Fibroblast of villous mesenchyme (primary cell): ENCODE measurements at places on chromosomes 7 and 10.

- DNase-seq: peak; percentile 96
Measured at GRCh38 chr7:93231799-93232672, at the start of gene VPS50. TSS of gene VPS50 (plus strand) at chr7:93232366. CDS start at chr7:93232468, 102 bp downstream.

DNA sequence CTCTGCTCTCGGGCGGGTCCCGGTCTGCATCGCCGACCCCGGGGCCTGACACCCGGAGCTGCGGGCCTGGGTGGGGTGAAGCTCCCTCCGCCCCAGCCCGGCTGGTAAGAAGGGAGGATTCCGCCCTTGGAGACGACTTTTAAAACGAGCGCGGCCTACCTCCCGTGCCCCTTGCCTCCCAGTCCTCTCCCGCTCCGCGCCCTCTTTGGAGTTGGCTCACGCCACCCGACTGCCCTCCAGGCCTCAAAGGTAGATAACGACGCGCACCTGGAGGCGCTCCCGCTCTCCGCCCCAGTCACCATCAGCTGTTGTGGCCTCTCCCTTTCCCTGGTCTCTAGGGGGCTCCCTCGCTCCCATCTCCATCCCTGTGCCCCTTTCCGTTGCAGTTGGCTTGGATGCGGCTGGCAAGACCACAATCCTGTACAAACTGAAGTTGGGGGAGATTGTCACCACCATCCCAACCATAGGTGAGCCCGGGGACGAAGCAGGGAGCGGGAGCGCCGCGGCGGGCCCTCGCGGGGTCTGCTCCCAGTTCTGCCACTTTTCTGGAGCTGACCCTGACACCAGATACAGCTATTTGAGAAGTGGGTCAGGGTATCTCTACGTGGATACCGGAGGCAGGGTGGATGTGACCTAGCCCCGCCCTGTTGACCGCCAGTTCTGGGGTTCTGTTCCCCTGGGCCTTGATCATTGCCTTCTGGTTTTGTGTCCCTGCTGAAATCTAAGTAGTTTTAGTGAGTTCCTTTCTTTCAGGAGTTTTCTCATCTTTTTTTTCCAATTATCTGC lies 679 bp downstream of the ARF5 start:
- peak; percentile 47 for DNase-seq

DNA sequence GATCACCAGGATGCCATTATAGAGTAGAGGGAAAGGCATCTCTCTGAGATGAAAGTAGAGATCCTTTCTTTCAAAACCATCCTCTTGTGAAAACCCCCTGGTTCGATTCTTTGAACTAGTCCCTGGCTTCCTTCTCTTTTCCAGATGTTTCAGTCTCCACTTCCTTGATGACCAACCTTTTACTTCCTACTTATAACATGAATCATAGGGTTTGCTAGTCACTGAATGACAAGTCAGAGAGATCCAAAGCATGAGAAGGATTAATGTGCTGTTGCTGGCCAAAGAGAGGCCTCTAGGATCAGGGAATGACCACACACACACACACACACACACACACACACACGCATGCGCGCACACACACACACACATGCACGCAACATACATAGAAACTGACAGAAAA lies 161.1 kb upstream of the FRMD4A start:
- DNase-seq: no peak

- DNase-seq: no peak
Measured at GRCh38 chr7:132755538-132756483, 179.5 kb upstream of the PLXNA4 start.

DNA sequence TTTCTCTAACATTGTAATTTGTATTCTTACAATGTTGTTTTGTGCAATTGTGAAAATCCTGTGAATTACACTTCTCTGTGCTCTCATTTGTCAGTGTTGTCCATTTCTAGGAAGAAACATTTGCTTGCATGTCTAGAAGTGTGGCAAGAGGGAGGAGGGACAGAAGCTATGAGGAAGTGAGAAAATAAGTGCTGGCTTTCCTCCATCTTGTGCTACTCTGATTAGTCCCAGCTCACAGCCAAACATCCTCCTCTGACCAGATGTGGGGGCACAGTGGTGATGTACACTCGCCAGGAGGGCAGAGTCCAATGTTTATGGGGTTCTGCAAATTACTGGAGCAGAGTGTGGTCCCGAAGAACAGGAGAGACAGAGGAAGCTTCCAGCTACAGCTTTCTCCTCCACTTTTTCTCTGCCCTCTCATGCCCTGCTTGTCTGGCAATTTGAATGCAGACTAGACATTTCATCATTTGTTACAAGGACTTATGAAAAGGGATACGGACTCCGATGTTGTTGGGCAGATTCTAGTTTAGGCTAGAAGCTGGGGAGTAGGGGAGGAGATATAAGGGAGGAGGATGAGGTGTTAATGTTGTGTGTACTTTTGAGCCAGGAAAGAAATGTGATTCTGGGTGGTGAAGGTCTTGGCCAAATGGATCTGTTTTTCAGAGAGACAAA lies 131.0 kb upstream of the C1GALT1 start:
- DNase-seq: no peak

DNA sequence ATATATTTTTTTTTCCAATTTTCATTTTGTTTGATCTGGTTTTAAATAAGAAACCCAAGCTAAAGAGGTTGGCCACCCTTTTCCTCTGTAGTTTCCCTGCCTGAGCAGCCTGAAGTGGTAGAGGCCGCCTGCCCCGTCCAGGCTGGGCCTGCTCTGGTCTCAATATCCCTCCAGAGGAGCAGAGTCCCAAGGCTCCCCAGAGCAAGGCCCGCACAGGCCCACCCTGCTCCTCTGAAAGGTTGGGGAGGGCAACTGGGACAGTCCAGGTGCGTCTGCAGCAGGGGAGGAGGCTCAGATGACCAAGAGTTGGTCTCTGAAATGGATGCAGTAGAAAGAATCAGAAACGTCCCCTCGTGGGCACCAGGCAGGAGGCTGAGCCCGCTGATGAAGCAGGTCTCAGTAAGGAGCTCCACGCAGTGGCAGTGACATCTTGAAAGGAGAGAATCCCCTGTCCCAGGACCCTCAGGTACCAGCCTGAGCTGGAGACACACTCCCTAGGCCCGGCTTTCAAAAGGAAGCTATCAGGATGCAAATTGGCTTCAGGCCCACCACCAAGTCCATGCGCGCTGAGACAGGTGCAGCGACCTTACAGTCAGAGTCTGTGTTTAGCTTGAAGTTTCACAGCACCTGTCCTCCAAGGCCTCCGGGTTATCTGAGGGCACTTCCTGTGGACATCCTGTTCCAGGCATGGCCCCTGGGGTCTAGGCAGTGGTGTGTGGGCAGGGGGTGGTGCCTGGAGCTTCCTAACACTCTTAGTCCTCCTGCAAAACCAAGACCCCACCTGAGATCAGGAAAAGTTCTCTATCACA lies 37.7 kb downstream of the EN2 start:
- no peak for DNase-seq

DNA sequence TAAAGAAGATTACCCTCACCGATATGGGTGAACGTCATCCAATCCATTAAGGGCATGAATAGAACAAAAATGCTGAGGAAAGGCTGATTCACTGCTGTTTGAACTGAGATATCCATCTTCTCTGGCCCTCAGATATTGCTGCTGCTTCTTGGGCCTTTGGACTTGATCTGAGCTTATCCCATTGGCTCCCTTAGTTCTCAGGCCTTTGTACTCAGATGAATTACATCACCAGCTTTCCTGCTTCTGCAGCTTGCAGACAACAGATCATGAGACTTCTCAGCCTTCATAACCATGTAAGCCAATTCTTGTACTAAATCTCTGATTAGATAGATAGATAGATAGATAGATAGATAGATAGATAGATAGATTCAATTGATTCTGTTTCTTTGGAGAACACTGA lies 40.2 kb downstream of the CYCS start:
- no peak for DNase-seq

DNA sequence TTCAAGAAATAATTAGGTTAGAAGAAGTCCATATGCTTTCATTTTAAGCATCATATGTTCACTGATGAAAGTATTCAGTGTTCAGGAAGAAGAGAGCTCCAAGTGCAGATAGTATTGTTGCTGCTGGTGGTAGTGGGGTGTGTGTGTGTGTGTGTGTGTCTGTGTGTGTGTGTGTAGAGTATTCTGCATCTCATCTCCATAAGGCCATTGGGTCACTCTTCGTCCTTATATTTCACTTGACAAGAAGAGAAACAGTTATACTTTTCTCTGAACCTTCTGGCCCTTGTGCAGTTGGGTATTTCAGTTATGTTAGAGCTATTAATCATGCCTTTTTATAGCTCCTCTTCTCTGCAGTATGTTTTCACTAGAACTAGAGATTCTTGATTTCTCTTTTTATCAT lies 26.2 kb downstream of the ADAM22 start:
- DNase-seq: peak; percentile 28

GRCh38 chr10:44397476-44398225 lies 12.8 kb upstream of the CXCL12 start:
- no peak for DNase-seq

DNA sequence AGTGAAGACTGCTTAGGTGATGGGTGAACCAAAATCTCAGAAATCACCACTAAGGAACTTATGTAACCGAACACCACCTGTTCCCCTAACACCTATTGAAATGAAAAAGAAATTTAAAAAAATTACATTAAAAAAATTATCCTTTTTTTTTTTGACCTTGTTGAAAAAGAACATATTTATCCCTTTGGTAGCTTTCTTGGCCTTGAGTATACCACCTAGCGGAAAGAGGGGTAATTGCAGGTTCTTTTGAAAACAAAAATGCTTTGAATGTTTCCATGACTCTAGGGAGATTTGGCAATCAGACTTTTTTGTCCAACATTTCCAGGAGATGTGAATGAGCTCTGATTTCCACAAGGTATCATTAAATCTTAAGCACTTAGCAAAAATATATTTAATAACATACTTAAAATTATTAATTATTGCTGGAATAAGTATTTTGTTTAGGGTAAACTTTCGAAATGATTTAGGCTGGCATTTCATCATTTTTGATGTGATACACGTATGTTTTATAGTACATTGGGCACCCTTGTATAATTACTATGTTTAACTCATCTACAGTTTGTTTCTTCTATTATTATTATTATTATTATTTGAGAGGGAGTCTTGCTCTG lies 47.0 kb upstream of the ELMO1 start:
- DNase-seq: peak; percentile 27

DNA sequence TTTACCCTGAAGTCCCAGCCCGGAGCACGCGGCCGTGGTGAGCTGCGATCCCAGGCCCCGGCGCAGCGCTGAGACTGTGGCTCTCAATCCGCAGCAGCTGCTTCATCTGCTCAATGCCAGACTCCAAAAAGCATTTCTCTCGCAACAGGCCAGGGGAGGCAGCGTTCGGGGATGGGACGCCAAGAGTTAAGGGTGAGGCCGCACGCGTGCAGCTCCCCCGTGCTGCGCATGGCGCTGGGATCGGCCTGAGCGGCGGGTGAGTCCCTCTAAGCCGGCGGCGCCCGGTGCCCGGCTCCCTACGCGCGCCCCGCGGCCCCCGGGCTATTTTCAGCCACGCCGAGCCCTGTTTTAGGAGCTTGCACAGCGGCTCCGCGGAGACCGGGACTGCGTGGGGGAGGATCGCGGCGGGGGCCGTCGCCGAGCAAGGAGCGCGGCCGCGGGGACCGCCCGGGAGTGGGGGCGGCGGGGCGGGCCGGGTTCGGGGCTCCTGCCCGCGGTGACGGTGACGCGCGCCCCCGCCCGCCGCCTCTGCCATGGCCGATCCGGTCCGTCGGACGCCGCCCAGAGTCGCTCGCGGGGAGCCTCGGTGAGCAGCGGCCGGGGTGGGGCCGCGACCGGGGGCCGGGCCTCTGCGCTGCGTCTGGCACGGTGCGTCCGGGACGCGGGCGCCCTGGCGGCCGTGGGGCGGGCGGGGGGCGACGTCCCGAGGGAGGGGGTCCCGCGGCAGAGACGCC lies 29.4 kb upstream of the JAKMIP3 start:
- DNase-seq: peak; percentile 11

DNA sequence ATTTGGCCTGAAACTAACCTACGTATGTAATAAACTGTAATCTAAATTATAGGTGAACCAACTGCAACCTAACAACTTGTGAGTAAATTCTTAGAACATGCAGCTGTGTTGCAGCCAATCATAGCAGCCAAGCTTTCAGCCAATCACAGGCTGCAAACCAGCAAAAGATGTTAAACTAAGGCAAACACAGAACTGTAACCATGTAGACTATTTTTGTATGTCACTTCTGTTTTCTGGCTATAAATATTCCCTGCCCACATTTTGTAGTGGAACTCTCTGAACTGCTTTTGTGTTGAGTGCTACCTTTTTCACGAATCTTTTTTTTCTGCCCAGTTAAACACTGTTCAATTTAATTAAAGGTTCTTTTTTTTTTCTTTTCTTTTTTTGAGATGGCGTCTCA lies 28.2 kb upstream of the ZPBP start:
- DNase-seq: no peak

- DNase-seq: no peak
Measured at GRCh38 chr10:5566614-5567013, 41.9 kb downstream of the CALML3 start.

DNA sequence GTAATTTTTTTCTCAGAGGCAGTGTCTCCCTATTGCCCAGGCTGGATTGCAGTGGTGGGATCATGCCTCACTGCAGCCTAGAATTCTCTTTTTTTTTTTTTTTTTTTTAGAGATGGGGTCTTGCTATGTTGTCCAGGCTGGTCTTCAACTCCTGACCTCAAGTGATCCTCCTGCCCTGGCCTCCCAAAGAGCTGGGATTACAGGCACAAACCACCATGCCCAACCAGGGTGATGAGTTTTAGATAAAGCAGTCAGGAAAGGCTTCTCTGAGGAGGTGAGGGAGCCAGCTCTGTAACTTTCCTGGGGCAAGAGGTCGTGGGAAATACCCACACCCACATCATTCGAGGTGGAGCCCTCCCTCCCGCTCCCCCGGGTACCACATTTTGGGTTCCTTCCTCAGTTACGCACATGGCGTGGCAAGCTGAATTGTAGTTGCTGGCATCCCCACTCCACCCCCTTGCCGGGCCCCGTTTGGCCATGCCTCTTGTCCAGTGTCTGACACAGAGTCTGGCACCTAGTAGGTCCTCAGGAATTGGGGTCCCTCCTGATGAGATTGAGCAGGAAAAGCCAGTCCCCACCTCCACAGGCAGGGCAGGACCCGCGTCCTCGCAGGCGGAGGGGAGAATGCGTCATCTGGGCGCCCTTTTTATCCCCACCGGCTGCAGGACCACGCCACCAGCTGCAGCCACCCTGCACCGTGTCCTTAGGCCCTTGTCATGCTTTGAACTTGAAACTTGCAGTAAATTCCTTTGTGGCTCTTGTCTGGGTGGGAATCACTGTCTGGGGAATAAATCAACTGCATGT lies 43.4 kb downstream of the CLIP2 start:
- DNase-seq: no peak

DNA sequence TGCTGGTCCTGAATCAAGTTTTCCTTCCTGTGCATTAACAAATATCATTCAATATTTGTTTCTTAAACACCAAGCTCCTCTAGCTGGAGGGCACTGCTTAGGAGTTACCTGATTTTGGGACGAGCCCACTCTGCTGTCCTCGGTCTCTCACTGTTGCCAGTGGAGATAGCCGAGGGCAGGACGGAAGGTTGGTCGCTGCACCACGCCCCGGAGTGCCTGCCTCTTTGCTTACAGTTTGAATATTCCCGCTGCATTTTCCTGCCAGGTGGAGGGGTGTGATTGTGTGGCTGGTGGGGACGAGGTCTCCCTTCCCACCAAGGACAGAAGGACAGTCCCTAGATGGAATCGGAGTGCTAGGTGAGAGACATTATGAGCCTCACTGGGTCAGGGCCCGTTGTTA lies 201.5 kb downstream of the DNAJB6 start:
- no peak for DNase-seq
